ENCODE measurements at places on chromosomes 4 and X.

DNA sequence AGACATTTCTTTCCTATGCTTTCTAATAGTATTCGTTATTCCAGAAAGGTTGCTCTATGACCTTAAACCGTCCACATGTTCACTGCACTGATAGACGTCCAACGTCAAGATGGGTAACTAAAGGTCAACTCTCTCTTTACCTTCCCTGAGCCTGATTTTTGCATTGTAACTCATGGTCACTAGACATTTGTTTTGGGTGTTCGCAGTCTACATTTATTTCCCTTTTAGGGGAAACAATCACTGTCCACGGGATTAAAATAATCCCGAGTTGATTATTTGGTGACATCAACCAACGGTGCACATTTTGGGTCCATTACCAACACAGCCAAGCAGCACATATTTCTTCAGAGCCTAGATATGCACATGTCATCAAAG, 540 bp upstream of the HADH start:
- no peak for DNase-seq

GRCh38 chrX:22109442-22109841, 77.3 kb downstream of the PHEX start:
- no peak for DNase-seq

DNA sequence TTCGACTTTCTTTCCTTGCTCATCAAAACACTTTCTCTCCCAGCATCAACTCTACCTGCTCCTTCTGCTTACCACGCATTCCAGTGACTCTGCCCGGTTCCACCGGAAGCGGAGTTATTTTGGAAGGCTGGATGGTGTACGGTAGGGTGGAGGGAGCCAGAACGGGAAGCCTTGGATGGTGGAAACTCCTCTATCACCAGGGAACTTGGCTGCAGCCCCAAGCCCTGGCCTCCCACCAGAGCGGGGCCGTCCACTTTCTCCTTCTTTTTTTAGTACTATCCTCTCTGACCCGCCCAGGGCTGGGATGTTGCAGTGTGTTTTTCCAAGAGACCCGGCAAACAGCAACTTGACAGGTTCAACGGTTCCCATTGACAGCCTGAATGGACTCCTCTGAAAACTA, 27.6 kb downstream of the ADGRG2 start:
- no peak for DNase-seq

GRCh38 chr4:336893-337142, 796 bp upstream of the ZNF141 start:
- DNase-seq = peak; percentile 27

DNA sequence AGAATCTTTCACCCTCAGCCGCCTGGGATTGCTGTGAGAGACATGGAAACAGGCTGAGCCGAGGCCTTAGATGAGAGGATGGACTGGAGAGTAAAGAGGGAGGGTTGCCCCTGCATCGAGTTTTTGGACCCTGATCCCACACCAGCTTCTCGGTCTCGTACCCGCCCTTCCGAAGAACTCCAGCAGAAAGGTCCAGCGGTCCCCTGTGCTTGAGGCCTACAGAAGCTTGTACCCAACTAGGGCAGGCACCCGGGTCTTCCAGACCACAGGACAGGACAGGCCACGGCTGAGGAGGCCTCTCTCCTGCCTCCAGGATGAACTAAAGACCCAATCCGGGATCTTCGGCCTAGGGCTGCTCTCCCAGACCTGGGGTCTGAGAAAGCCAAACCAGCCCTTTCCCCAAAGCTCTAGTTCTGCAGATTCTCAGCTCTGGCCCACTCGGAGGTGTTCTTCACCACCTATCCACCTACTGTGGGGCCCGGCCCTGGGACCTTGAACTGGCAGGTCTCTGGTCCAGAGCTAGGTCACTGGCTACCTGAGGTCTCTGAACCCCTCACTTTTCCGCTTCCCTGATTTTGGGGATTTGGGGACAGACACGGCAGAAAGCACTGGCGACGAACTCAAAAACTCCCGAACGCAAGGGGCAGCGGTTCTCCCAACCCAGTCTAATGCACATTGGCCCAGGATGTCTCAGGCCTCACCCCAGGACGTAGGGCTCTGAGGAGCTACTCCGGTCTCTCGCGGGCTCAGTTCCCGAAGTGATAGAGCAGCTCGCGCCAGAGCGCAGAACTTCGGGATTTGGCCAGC, 1.1 kb downstream of the NKX3-2 start:
- no peak for DNase-seq

DNA sequence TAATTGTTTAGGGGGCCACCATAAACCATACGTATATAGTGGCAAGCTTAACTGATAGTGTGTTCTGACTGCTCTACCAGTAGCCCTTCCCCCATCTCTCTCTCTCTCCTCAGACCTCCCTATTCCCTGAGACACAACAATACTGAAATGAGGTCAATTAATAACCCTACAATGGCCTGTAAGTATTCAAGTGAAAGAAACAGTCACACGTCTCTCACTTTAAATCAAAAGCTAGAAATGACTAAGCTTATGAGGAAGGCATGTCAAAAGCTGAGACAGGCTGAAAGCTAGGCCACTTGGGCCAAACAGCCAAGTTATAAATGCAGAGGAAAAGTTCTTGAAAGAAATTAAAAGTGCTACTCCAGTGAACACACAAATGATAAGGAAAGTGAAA, 78.0 kb downstream of the PRDM5 start:
- DNase-seq = no peak

DNA sequence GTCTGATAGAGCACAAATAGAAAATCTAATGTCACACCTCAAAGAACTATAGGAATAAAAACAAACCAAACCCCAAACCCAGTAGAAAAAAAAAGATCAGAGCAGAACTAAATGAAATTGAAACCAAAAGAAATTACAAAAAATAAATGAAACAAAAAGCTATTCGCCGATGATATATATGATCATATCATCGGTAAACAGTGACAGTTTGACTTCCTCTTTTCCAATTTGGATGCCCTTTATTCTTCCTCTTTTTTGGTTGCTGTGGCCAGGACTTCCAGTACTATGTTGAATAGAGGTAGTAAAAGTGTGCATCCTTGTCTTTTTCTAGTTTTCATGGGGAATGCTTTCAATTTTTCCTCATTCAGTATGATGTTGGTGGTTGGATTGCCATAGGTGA, 215.3 kb upstream of the AR start:
- DNase-seq = no peak

DNA sequence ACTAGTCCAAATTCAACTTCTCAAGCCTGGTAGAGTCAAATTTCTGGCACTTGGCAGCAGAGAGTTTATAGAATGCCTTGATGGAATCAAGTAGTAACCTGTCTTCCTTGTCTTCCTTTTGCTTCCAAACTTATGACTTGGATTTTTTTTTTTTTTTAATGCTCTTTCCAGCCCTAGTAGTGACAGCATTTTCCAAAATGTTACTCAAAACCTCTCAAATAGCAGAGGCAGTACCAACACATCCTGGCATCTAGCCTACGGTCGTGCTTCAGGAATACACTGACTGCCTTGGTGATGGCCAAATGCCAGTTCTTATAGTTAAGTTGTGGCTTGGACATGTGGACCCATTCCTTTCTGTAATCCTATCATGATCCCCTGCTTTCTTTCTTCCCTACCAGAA, 46.0 kb downstream of the GALNT7 start:
- no peak for DNase-seq

DNA sequence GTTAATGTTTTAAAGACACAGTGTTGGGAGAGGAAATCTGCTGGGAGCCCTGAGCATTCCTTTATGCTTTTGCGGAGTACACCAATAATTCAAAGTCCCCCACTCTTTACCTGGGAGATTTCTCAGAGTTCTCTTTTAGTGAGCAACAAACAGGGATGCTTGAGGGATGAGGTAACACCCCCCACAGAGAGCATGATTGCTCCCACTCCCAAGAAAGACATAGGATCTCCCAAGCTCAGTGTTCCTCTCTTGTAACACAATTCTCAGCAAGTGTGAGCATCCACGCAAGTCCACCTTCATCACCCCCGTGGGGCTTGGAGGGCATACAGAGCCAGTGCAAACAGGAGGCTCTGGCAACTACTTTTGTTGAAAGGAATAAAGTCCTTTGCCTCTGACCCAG, 36.1 kb downstream of the GSPT2 start:
- no peak for DNase-seq

- no peak for DNase-seq
Observed at GRCh38 chr4:185932491-185932890, 120.5 kb upstream of the SORBS2 start.

DNA sequence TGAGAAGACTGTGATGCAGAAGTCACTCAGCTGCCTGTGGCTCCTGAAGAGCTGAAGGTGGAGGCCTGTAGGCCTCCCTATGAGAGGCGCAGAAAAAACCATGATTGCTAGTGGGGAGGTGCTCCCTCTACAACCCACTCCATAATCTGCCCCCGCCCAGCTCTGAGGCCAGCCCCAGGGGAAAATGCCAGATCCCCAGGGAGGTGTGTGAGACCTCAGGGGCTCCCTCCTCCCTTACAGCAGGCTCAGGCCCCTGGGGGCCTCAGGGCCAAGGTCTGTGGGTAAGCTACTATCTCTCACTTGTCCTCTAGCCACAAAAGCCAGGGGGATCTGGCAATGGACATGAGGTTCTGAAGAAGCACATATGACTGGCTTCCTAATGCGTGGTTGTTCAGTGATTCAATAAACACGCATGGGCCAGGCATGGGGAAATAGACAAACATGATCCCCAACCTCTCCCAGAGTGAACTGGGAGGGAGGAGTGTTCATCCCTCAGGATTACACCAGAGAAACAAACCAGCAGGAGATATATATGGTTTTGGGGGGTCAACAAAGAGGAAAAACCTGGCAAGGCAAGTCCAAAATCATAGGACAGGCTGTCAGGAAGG, 51.0 kb upstream of the MTM1 start:
- no peak for DNase-seq

- DNase-seq = no peak
Observed at GRCh38 chrX:1412551-1413161, 20.7 kb upstream of the SLC25A6 start.

All from activated gamma-delta T cell (primary cell).